Common myeloid progenitor, CD34-positive (primary cell): ENCODE measurements at places on chromosomes 12 and 14.

GRCh38 chr14:104956290-104956890 lies 21.8 kb downstream of the AHNAK2 start:
- no peak for DNase-seq

DNA sequence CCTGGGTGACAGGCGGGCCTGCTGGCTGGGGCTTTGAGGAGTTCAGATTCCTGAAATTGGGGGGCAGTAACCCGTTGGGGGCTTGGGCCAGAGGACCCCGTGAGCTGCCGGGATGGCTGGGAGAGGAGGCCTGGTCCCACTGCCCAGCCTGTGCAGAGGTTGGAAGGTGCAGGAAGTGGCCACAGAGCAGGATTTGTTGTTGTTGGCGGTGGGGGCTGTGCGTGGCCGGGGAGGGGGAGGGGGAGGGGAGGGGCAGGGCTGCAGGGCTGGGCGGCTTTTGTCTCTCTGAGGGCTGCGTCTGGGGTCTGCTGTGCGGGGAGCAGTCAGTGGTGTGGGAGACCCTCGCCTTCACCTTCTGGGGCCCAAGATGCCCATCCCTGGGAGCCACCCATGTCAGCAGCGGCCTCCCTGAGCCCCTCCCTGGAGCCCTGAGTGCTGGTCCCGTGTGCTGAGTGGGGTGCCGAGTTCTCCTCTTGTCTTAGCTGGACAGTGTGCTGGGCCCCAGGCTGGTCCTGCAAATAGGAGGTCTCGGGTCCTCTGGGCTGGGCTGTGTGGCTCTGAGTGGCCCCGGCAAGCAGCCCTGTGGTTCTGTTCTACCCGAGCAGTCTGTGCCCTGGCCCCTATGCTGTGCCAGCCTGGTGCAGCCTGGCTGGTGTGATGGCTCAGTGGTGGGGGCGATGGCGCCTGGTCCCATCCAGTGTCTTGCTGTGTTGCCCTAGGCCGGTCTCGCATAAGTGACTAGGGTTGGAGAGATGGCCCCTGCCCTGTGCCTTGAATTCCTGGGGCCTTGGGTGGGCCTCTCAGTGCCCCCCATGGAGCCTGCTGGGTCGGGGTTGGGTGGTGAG lies 10.3 kb downstream of the KIF26A start:
- DNase-seq, result no peak

DNA sequence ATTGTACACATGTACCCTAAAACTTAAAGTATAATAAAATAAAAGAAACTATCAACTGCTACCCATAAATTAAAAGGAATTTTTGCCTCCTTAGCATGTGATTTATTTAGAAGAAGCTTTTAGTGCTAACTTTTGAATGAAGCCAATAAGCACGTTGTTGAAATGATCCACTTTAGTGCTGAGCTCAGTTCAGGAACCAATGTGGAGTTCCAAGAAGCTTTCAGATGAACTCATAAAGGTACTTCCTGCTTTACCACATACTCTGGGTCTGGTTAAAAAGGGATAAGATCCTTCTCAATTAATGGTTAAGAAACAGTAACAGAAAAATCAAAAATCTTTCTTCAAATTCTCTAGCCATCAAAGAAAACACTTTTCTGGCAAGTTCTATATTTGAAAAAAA lies 39.4 kb downstream of the TMTC1 start:
- no peak for DNase-seq

- DNase-seq, result peak; percentile 85
Observed at GRCh38 chr12:103799857-103800771, 40.9 kb downstream of the NT5DC3 start.

- DNase-seq, result peak; percentile 79
Observed at GRCh38 chr14:104976198-104977007, 1.8 kb downstream of the AHNAK2 start.

DNA sequence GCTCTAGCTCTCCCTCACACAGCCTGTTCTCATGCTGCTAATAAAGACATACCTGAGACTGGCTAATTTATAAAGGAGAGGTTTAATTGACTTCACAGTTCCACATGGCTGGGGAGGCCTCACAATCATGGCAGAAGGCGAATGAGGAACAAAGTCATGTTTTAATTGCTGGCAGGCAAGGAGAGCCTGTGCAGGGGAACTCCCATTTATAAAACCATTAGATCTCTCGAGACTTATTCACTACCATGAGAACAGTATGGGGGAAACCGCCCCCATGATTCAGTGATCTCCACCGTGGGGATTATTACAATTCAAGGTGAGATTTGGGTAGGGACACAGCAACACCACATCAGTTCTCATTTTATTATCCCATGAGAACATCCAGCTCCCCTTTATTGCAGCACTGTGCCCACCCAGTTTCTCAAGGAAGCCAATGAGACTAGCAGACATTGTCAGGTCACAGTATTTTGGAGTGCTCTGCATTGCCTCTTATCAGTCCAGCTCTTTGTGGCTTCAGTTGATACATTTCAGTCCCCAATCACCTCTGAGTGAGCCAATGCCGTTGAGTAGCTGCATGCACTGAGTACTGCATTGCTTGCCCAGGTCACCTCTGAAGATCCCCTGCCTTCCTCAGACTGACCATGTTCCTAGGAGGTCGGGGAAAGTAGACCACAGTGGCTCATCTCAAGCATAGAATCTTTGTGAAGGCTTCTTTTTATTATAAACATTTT lies 131.2 kb downstream of the CRADD start:
- DNase-seq, result peak; percentile 58

GRCh38 chr12:14886271-14886670 lies 617 bp upstream of the MGP start:
- DNase-seq, result no peak

DNA sequence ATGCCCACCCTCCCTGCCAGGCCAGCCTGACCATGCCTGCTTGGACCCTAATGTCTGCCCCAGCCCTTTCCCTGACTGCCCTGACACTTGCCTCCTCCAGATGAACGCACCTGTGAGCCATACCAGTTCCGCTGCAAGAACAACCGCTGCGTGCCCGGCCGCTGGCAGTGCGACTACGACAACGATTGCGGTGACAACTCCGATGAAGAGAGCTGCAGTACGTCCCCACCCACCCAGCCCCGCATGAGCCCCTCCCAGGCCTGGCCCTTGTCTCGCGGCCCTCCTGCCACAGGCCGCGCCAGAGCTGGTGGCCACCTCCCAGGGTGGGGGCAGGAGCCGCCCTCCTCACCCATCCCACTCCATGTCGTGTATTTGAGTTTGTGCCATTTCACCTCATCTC lies 14.3 kb upstream of the NXPH4 start:
- DNase-seq, result no peak

DNA sequence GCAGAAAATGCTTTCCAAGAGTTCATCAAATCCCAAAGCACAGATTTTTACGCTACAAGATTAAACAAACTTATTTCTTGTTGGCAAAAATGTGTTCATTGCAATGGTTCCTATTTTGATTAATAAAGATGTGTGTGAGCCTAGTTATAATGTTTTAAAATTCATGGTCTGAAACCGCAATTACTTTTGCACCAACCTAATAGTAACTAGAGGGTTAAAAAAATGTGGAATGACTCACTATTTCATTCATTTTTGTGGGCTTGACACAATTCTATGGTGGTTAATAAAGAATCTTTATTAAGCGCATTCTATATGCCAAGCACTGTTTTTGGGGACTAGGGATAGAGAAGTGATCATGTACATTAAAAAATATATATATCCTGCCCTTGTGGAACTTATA lies 38.6 kb upstream of the METAP2 start:
- no peak for DNase-seq

DNA sequence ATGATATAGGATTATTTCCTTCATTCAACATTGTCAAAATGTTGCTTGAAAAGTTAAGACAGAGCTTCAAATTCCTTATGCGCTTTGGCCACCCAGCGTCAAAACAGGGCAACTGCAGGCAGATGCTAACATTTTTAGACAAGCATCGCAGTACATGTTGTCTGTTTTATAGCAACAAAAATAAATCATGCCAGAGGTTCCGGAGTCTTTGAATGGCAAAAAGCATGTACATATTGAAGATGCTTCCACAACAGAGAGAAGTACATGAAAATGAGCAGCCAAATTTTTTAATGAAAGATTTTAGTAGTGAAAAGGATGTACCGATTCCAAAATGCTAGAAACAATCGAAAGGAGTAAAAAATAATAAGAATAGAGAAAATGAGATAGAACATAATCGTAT lies 49.8 kb upstream of the USP15 start:
- peak; percentile 73 for DNase-seq

DNA sequence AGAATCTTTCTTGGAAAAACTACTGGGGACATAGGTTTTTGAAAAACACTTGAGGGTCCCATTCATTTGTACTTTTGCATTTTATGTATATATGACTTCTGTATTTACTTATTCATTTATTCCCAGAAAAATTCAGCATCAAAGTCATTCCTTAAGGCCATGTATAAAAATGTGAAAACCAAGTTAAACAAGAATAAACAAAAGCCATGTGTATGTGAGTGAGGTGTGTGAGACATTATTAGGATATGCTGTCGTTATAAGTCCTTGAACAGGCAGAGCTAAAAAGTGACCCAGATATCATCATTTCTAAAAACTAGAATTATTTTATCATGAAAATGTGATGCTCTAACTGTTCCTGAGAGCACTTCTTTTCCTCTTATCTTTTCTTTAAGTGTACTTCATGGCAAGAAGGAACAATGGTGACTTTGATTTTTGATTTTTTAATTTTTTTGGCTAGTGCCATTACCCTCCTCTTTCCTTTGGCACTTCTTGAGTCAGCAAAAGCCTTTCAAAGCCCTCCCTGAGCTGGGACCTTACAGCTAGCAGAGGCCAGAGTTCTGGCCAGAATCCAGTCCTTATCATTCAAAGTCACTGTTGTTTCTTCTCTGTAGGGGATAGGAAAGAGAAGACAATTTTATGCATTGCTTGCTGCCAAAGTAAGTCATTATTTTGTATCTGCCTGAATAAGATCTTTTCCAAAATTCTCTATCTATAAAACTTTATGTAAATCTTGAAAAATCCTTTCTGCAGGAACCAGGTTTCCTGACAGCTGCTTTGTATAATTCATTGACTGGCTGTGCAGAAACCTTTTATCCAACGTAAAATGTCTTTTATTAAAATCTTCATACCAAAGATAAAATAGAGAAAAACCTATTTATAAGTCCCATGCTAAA lies 419.7 kb upstream of the PRICKLE1 start:
- no peak for DNase-seq

DNA sequence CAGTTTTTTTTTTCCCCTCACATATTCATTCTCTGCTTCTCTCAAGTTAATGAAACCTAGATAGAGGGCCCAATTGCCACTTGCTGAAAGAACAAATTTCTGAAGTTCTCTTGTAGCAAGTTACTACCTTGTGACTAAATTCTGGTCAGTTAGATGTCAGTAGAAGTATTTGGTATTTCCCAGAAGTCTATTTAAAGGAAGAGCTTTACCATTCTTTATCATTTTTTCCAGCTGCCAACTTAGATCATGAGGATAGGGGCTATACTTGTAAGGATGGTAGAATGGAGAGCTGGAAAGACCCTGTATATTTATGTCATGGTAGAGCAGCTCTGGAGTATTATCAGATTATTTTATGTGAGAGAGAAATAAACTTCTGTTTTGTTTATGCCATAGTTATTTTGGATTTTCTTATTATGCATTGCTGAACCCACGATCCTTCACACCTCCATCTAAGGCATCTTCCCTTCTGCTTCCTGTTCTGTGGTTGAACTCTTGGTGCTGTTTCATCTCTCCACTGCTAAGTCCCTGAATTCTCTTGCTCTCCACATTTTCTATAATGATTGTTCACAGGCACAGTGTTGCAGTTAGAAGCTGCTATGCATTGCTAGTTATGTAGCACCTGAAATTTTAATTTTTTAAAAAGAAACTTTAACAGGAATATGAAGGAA lies 25.9 kb downstream of the FUT8 start:
- DNase-seq, result no peak

DNA sequence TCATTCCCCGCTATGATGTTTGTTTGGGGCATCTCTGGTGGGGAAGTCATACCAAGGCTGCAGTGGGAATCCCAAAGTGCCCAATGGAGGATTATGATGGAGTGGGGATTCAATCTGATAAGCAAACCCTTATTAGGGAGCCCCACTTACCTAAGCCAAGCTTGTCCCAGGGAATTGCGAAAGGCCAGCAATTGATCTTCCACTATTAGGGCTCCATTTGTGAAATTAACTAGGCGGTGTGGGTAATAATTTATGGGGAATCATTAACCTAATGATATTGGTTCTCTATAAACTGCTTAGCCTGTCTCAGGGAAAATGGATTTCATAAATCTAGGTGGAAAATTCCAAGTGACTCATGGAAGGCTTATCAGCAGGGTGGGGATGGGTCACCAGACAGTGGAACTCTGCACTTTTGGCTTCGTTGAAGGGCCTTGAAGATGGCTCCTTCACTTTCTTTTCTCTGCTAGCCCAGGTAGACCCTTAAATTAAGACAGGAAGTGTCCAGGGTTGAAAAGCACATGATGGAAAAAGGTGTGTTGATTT lies 113.0 kb upstream of the WSCD2 start:
- DNase-seq, result no peak

- DNase-seq, result no peak
Observed at GRCh38 chr12:13769966-13770365, 211.4 kb downstream of the GRIN2B start.

GRCh38 chr12:92574051-92574783 lies 128.6 kb upstream of the PLEKHG7 start:
- peak; percentile 25 for DNase-seq

DNA sequence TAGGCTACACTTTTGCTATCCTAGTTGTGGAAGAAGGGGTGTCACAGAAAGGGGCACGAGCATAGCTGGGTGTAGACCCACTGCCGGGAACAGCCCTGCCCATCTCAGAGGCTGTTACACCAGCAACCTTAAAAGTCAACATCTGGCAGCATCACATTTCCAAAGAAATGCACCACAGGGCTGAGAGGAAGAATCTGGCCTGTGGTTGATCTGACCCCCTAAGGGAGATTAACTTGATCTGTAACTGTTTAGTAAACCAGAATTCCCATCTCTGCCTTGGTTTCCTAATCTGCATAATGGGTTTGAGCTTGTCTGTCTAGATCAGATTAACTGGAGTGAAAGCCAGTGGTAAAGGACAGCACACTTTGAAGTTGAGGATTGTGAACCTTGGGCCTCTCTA lies 1.3 kb downstream of the LRP1-AS start:
- no peak for DNase-seq

GRCh38 chr14:103828315-103828967 lies 18.9 kb downstream of the PPP1R13B start:
- DNase-seq, result no peak

DNA sequence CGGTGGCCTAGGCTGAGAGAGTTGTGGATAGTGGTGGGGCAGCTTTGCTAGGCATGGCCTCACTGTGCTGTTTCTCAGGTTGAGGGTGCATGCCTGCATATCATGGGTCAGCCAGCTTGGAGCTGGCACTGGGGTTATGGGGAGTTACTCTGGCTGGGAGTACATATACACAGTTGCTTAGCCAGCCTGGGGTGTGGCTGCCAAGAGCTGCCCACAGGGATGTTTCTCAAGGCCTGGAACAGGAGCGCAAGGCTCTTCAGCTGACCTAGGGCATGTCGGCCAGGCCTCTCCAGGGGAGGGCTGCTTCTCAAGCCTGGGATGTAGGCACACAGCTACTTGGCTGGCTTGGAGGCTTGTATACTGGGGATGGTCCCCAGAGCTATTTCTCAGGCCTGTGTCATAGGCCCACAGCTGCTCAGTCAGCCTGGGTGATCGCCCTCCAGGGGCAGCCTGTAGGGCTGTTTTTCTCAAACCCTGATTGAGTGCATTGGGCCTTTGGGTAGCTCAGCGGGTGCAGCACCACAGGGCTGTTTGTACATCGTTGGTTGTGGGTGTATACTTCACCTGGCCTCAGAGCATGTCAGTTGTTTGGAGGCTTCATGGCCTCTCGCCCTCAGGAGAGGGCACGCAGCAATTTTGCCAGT lies 114.9 kb downstream of the METTL25 start:
- DNase-seq, result no peak
